ENCODE measurements at places on chromosomes 16 and 17.
A peak's percentile ranks its signal among the peaks of the same experiment; 100 is the strongest.

GRCh38 chr16:74291577-74292208 lies 4.9 kb upstream of the PSMD7 start:
- DNase-seq: no peak

- DNase-seq: no peak
Measured at GRCh38 chr16:4414187-4414917, 2.0 kb downstream of the CORO7 start.

GRCh38 chr17:66275651-66276050 lies 26.8 kb upstream of the PRKCA start:
- no peak for DNase-seq

- no peak for DNase-seq
Measured at GRCh38 chr17:8823279-8823678, 24.1 kb upstream of the MFSD6L start.

- DNase-seq: no peak
Measured at GRCh38 chr17:75799402-75799801, 14.8 kb downstream of the UNK start.

DNA sequence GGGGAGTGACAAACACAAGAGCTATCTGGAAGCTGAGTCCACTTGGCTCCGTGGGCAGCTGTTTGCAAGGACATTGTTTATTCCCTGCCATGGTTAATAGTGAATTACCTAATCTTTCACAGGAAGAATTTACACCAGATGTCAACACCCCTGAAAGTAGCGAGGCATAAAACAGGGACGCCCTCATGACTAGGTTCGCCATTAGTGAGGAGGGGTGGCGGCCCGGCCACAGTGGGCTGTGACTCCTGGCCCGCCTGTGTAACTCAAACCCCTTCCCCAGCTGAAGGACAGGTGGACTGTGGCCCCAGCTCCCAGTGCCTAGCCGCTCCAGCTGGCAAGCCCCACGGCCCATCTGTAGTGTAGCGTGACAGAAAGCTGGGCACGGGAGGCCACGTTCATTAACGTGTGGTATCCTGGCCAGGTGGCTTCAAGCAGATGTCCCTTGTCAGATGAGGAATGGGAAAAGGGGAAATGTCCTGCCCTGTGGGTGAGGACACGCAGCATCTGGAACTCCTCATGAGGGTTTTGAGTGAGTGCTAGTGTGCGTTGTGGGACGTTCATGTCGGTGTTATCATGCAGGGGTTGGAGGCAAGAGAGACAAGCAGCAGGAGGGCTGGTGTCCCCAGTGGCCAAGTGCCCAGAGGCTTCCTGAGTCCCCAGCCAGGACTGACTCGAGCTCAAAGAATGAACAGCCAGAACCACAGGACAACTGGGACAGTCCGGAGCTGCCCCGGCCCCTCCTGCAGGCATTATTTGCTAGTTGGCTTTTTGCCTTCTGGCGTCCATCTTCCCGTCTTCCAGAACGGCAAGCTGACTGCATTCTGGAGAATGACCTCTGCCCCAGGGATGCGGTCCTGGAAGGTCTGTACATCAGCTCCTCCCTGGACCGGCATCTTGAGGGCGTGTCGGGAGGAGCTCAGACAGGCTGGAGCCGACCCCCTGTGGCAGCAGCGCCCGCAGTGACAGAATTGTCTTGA lies 19.2 kb downstream of the KDM8 start:
- peak; percentile 75 for DNase-seq

GRCh38 chr16:66720766-66721165 lies 24.2 kb upstream of the CMTM4 start:
- no peak for DNase-seq

DNA sequence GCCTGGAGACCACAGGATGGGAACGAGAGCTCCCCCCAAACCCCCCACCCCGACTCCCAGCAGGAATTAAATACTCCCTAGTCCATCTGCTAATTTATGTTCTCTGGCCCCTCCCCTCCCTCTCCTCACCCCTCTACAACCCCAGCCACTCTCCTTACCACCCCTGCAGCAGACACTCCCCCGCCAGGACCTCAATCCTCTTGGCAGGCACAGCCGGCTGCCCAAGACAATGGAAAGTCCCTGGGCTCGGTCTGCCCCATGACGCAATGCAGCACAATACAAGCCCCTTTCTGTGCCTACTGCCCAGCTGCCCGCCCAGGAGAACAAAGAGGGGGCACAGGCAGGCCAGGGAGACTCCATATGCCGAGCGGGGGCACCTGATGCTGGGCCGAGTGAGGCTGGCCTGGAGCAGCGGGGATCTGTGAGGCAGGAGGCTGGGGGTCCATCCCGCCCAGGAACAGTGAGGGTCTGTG lies 30.3 kb upstream of the CDC42EP4 start:
- DNase-seq: peak; percentile 83

DNA sequence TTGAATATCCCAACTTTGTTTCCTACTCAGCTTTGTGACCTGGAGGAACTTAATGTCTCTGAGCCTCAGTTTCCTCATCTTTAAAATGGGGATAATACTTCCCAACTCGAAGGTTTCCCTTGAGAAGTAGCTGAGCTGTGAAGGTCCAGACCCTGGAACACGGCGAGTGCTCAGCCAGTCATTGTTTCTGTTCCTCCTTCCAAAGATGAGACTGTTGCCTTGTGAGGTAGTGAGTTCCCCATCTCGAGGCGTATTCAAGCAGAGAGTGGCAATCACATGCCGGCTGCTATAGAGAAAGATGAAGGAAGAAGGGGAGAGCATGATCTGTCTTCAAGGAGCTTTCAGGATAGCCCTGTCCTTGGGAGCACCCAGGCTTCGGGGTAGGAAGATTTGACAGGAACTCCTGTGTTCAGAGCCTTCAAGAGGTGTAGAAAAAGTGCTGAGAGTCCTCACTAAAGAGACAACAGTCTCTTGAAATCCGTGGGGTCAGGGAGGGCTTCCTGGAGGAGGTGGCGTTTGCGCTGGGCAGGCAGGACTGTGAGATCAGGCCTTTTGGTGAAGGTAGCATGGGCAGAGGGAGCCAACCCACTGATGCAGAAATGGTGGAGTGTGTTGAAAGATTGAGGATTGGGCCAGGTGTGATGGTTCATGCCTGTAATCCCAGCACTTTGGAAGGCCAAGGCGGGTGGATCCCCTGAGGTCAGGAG lies 27.2 kb downstream of the SPNS2 start:
- no peak for DNase-seq

DNA sequence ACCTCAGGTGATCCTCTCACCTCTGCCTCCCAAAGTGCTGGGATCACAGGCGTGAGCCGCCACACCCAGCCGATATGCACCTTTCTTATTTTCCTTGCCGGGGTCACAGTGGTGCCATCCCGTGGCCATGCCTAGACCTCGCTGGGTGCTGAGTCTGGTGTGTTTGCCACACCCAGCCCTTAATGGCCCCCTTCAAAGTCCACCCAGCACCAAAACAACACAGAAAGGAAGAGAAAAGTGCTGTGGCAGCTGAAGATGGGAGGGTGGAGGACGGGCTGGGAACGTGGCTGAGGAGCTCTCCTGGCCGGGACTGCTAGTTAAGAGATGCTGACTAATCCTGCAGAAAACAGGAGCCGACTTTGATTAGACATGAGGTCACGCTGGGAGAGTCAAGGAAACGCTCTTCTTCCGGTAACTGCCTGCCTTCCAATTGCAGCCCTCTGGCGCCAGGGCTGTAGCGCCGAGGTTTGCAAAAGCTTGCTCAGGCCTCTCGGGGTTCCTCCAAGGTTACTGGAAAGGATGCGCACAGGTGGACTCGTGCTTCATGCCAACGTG lies 10.9 kb downstream of the SLC43A2 start:
- DNase-seq: no peak

DNA sequence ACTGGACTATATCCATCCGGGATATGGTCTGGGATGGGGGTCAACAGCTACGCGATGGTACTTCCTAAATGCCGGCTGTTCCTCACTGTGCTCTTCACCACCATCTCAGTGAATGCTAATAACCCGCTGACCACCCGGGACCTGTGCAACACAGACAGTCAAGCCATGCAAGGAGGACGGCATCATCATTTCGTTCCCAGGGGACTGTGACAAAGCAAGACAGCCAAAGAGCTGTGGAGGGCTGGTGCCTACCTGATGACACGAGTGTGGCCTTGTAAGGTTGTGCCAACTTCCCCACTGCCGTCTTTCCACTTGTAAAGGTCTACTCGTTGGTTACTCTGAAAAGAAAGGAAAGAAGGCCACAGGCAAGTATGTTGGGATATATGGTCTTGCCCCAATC lies 33.7 kb downstream of the WDR59 start:
- DNase-seq: no peak

DNA sequence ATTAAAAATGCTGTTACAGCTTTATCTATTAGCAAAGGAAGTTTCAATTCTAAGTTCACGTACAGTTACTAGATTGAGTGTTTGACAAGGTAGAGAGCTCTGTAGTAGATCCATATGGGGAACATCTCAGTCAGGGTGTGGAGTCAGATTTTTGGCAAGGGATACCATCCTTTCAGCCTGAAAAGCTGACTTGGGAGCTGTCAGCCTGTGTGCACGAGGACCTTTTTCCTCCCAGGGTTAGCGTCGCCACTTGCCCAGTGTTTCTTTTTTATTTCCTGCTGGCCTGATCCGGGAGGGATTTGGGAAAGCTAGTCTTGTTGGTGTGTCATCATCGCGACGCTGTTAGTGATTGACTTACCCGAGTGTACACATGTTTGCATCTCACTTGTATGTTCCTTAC lies 29.5 kb downstream of the WWOX start:
- DNase-seq: no peak

GRCh38 chr17:35099908-35100307 lies 19.8 kb downstream of the RAD51D start:
- DNase-seq: no peak

DNA sequence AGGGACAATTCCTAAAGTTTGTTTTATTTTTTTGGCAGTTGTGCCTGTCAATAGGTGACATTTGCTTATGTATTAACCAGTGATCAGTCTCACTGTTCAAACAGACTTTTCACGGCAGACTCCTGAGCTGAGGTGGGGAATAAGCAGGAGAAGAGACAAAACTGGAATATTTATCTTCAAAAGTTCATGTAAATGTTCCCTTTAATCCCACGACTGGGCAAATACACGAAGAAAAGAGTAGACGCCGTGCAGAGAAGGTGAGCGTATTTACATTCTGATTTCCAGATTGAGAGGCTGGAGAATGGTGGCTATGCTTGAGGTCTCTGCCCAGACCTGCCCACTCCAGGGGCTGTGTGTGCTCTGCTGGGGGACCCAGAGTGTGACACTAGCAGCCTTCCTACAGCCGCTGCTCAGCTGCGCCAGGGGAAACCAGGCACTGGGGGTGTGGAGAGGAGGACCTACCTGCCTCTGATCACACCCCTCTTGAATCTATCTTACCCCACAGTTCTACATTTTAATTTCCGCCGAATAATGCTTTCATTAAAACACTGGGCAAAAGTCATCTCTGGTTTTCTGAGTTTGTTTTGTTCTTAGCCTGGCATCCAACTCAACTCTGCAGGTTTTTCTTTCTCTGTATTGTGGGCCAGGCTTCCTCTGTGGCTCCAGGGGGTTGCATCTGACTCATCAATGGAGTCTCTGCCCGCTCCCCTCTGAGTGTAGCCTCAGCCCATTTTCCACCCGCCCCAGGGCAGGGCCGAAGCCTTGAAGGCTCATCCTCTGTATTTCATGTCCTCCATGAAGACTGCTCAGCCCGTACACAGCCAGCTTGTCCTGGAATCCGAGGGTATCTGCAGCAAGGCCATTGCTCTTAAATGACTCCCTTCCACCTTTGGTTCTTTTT lies 237.1 kb downstream of the NTN1 start:
- DNase-seq: no peak

DNA sequence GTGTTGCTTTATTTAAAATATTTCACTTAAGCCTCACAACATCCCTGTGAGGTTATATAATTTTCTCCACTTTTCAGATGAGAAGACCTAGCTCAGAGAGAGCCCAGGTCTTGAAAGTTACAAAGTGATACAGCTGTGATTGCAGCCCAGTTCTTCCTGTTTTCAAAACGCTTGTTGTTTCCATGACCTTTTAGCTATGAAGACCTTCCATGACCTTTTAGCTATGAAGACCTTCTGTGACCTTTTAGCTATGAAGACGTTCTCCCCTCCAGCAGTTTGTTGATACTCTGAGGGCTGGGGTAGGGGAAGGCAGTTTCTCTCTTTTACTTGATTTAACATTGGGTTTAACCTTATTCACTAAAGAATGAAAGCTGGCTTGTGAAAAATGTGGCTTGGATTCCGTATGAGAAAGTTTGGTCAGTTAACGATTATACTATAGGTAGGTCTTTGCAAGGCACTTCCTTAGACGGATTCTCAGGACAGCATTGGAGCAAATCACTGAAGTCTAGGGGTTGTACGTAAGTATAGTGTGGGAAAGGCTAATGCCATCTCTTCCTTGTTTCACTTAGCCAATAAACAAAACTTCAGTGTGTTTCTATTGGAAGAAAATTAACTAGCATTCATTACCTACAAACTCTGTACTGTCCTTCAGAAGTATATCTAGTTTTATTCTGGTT lies 20.7 kb downstream of the PHKB start:
- DNase-seq: no peak

DNA sequence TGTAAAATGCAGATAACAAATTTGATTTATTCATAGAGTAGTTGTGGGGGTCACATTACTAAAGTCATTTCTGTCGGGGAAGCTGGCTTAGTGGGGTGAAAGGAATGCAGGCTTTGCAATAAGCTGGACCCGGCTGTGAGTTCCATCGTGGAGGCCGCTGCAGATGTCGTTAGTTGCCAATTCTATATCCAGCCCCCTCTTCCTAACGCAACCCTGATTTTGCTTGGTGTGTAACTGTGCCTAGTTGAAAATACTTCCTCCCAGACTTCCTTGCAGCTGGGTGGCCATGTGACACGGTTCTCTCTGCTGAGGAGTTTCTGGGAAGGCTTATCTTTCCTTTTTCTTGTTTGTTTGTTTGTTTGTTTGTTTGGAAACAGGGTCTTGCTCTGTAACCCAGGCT lies 4.5 kb downstream of the MFSD6L start:
- DNase-seq: no peak

DNA sequence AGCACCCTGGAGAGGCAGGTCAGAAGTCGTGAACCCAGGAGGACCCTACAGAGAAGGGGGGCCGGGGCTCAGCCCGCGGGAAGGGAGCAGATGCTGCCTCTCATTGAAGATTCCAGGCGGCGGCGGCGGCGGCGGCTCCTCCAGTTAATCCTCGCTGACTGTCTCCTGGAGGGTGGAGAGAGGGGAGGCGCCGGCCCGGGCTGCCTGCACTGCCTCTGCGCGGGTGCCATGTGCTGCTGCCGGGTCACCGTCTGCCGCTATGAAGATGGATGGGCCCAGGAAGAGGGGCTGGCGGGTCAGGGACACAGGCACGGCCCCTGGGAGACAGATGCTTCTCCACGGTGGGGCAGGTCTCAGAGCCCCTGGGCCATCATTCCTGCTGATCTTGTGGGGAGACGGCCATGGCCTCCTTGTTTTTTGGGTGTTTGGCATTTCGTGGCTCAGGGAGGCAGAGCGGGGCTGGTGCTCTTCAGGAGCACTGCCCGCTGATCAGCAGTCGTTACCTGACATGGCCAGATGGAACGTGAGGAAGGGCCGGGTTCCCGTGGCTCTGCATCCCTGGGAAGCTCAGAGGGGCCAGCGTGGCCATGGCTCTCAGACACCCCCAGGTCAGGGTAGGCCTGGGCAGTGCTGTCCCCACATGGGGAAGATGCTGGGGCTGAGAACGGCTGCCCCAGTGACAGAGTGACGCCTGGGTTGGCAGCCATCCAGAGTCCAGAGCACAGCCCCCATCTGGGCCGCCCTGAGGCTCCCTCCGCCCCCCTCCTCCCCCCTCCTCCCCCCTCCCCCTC lies 36.1 kb downstream of the GINS2 start:
- DNase-seq: peak; percentile 69
